Gastroesophageal sphincter (tissue), 4 donors: ENCODE measurements at places on chromosomes 7 and 10. TPM values are rescaled to one million over a fixed set of nuclear protein-coding genes. Genes with fewer than 3 reads are reported as not detected.

POU6F2 gene
- total RNA-seq, result 0.31 TPM

PPP1R17 gene
- total RNA-seq, result not detected

NACAD gene
- total RNA-seq, result 6.0 TPM

AKR1C4 gene
- not detected for total RNA-seq

TAS2R3 gene
- total RNA-seq, result 1.5 TPM

TDRD1 gene
- total RNA-seq, result not detected

RELN gene
- 3.3 TPM for total RNA-seq

DENND2A gene
- total RNA-seq, result 25.2 TPM

GRM8 gene
- total RNA-seq, result 3.4 TPM

CFAP69 gene
- 8.2 TPM for total RNA-seq

PNLIP gene
- total RNA-seq, result not detected

GNAI1 gene
- 136 TPM for total RNA-seq

ZFAND2A gene
- total RNA-seq, result 25.5 TPM

TRIM73 gene
- total RNA-seq, result 5.4 TPM

SPDYE11 gene
- total RNA-seq, result not detected
